ENCODE measurements at places on chromosomes 4 and X. TPM values are rescaled to one million over a fixed set of nuclear protein-coding genes. Genes with fewer than 3 reads are reported as not detected.

DNA sequence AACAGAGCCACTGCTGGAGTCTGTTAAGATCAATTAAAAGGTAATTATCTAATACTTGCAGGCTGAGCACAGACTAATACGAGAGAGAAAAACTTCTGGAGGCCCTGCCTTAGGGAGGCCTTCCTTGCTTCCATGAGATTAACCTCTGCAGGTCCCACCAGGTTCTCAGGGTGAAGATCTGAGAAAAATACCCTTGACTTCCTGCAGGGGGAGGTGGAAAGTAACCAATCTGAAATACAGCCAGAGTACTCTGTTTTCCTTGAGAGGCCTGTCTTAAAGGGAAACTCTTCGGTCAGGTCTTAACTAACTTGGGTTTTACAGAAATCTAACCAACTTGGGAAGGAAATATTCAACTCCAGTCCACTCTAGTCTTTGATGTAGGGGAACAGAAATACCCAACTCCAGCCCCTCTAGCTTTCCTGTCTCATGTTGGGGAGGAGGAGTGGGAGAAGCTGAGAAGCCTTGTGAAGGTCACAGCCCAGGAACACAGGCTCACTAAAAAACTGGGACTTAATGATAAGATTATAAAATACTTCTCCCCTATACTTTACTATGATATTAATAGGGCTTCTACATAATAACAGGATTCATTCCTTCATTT lies 77.1 kb downstream of the TBCK start:
- DNase-seq = no peak

CFAP99 gene
- not detected for total RNA-seq

DNA sequence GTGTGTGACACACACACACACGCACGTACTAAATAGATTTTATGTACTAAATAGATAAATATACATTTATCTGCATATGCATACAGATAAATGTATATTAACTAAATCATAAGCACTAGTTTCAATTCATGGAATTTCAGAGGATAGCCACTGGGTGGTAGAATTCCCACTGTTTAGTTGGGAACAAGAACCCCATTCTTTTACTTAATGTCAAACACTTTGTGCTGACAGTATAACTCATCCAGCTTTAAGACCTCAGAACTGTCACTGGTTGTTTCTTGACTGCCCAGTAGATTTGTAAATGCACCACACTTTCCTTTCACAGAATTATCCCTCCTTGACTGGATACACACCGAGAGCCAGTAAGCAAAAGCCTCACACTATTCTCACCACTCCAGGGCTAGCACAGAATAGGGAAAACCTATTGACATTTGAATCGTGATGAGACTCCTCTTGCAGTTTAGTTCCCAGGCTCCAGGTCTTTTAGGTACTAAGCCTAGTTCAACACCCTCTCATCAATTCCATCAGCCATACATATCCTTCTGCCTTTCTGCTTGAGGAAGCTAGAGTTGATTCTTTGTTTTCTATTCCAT lies 32.4 kb downstream of the PPARGC1A start:
- DNase-seq = no peak

CNGA1 gene
- total RNA-seq = not detected

GRCh38 chr4:78780093-78780492 lies 3.9 kb downstream of the BMP2K start:
- no peak for DNase-seq

GRCh38 chr4:83947830-83948193 lies 411.9 kb downstream of the GPAT3 start:
- DNase-seq = no peak

SNX25 gene
- total RNA-seq = 16.9 TPM

DNA sequence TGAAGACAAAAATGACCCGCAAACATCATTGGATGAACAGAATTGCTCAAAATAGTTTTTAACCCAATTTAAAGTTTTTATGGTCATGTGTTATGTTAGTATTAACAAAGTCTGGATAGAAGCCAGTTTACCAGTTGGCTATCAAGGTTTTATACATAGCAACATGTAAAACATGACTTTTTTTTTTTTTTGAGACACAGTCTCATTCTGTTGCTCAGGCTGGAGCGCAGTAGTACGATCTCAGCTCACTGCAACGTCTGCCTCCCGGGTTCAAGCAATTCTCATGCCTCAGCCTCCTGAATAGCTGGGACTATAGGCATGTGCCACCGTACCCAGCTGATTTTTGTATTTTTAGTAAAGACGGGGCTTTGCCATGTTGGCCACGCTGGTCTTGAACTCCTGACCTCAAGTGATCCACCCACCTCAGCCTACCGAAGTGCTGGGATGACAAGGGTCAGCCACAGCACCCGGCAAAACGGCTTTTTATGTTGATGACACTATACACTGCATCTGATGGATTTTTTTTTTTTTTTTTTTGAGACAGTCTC lies 3.4 kb downstream of the SAT1 start:
- DNase-seq = no peak

DNA sequence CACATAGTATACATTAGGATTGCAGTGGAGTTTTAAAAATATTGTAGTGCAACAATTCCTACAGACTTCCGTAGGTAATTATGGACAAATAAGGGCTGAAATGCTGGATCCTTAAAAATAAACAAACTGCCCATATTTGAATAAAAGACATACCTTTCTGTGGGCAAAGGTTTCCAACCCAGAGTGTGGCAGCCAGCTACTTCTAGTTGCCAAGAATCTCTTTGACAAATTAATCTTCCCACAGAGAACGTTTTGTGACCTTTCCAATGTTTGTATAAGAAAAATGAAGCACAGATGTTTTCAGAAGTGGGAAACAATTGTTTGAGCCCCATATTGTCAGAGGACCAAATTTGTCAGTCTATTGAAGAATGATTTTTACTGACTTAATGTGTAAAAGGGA lies 21.1 kb downstream of the GRPR start:
- no peak for DNase-seq

DNA sequence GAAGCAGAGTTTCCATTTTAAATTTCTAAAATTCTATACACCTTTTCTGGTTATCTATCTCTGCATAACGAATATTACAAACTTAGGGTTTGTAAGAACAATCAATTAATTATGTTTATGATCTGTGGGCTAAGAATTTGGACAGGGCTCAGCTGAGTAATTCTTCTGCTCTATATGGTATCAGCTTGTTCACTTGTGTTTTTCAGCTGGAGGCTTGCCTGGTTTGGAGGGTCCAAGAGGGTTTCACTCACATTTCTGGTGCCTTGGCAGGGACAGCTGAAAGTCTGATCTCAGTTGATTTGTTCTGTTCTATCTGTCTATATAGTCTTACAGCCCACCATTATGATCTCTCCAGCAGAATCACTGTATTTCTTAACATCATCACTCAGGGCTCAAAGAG lies 57.8 kb upstream of the ADGRA3 start:
- no peak for DNase-seq

GRCh38 chr4:55871299-55871800 lies 17.9 kb downstream of the EXOC1 start:
- DNase-seq = no peak

DNA sequence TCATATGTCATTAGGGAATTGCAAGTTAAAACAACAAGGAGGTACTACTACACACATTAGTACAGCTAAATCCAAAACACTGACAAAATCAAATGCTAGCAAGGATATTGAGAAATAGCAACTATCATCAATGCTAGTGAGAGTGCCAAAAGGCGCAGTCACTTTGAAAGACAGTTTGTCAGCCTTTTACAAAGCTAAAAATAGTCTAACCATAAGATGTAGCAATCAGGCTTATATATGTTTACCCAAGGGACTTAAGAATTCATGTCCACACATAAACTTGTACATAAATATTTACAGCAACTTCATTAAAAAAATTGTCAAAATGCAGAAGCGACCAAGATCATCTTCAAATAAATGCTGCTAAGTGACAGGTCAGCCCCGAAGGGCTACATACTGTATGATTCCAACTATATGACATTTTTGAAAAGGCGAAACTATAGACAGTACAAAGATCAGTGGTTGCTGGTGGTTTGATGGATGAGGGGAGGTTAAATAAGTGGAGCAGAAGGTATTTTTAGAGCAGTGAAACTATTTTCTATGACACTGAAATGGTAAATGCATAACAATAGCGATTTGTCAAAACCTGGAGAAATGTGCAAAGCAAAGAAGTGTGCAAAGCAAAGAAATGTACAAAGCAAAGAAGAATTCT lies 704.8 kb downstream of the ARAP2 start:
- DNase-seq = no peak

DNA sequence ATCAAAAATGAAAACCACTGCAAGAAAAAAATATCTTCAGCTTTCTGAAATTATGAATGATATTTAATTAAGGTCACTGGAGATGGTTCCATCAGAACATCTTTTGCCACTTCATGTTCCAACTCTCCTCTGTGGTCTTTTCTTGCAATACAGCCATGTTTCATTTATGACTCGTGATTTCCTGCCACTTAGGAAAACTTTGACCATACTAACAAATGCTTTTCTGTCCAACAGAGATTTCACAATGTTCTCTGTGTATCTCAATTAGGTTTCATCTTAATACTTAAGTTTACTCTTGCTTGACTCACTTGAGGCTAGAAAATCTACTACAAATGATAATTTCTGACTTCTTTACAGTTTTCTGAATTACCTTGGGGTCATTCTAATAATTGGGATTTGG lies 330.9 kb downstream of the CXXC4 start:
- DNase-seq = no peak

DNA sequence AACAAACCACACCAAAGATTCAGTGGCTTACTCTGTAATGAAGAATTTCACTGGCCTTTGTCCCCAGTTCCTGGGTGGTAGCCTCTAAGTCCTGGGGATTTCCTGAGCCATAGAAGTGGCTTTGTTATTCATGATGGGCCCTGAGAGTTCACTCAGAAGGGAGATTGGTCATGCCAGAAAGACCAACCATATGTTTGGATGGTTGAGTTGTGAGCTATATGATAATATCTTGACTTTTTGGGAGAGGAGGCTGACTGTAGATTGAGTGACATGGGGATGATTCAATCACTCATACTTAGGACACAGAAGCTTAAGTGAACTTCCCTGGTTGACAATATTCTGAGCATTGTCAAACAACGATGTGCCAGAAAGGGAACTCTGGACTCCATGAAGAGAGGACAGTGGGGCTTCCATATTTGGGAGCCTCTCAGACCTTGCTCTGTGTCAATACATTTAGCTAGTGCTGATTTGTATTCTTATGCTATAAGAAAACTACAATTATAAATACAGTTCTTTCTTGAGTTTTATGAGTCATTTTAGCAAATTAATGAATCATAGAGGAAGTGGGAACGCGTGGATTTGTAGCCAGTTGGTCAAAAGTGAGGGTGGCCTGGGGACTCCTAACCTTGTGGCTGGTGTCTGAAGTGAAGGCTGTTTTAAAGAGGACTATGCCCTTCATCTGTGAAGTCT lies 392.0 kb downstream of the GBA3 start:
- DNase-seq = no peak

DNA sequence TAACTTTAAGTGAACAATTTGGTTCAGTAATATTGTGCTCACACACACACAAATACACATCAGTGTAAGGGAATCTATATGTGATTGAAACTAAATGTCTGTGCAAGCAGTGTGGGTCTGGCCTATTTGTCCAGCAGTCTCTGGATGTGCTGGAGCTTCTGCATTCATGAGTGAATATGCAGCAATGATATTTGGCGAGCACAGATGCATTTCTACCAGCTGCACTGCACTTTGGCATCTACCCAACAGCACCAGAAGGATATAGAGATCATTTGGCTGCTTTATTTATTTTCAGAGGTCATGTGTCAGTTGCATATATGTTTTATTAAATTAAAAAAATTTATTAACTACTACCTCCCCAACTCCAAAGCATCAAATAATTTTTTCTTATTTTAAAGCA lies 613.4 kb upstream of the NR3C2 start:
- DNase-seq = no peak

DNA sequence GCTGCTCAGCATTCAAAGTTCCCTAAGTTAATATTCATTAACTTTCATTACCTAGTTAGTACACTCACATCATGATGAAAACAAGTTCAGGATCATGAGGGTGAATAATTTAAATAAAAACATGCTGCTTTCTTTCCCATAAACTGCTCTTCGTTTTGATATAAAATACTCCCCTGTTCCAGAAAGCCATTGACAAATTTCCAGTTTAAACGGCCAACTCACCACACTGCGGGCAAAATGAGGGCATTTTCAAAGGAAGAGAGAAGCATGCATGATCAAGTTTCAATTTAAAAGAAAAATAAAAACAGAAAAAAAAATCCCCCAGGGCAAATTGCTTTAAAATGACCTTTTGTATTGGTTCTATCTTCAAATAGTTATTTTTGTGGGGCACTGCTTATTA lies 69.6 kb downstream of the EPHA5 start:
- DNase-seq = no peak

SLC6A14 gene
- not detected for total RNA-seq

GRCh38 chr4:73964862-73965611 lies 16.8 kb downstream of the PF4 start:
- DNase-seq = no peak

ADGRG2 gene
- total RNA-seq = not detected

DNA sequence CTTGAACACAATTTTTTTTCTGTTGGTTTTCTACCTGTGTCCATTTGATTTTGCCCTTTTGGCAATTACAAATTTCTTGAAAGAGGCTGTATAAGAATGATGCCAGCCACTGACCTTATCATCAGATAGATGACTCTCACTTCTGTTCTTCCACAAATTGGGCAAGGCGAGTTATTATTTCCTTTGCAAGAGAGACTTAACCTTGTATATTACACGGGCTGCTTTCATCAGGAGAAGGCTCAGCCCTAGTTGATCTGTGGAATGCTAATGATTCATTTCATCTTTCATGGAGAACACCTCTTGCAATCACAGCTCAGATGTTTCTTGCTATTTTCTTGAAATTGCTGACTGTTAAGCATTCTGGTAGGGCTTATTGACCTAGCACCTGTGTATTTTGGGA lies 1155.4 kb downstream of the STIM2 start:
- DNase-seq = no peak

GRCh38 chr4:82814034-82814433 lies 15.4 kb upstream of the SCD5 start:
- no peak for DNase-seq

GRCh38 chrX:37796805-37797204 lies 16.9 kb downstream of the CYBB start:
- no peak for DNase-seq

PNMA6F gene
- total RNA-seq = not detected

PGRMC2 gene
- total RNA-seq = 35.3 TPM

TBC1D8B gene
- total RNA-seq = 1.7 TPM

- DNase-seq = peak; percentile 84
Observed at GRCh38 chrX:9942086-9942485, 25.1 kb upstream of the CLDN34 start.

- DNase-seq = no peak
Observed at GRCh38 chrX:20664774-20665173, 398.1 kb upstream of the RPS6KA3 start.

GRCh38 chr4:3013839-3014350 lies 50.5 kb downstream of the GRK4 start:
- DNase-seq = peak; percentile 52

- DNase-seq = no peak
Observed at GRCh38 chrX:50492720-50493119, 22.1 kb upstream of the DGKK start.

DNA sequence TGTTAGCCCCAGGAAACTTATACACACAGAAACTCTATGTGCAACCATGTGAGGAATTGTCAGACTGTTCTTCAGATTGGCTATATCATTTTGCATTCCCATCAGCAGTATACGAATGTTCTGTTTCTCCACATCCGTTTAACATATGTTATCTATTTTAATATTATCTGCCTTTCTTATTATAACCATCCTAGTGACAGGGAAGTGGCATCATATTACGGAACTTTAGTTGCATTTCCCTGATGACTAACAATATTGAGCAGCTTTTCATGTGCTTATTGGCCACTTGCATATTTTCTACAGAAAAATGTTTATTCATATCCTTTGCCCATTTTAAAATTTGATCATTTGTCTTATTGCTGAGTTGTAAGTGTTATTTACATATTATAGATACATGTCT lies 36.5 kb upstream of the IL15 start:
- DNase-seq = no peak

Data from activated CD8-positive, alpha-beta memory T cell treated with anti-CD3 and anti-CD28 coated beads, Interleukin-2, amount 10 ng/mL, durations not matched to agents 7 days and 5 days (primary cell).